ENCODE measurements at places on chromosomes 2 and 18. TPM values are rescaled to one million over a fixed set of nuclear protein-coding genes. Genes with fewer than 3 reads are reported as not detected.

DNA sequence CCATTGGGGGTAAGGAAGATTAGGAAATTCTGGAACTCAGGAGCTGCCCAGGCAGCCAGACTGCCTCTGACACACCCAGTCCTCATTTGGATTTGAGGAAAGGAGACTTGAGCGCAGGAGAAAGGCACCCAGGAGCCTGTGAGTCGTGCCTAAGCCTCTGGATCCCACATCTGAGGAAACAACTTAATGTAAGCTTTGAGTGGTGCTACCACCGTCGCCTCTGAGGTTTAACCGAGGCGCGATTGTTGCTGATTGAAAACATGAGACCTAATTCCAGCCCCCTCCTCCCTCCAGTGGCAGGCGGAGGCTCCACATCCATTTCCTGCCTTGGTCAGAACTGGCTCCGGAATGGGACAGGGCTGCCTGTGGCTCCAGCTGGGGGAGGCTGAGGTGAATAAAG is 176.7 kb upstream of the PKDCC start:
- peak; percentile 66 for DNase-seq
- H3K4me1 ChIP-seq, result peaks cover 10% of the 10 kb centered on the region
- H3K27ac ChIP-seq, result no peak overlapping the region
- H3K36me3 ChIP-seq, result no peaks in the 10 kb centered on the region
- H3K4me3 ChIP-seq, result no peak overlapping the region
- H3K27me3 ChIP-seq, result no peaks in the 10 kb centered on the region

- no peaks in the 10 kb centered on the region for H3K27me3 ChIP-seq
- H3K4me3 ChIP-seq, result no peak overlapping the region
- DNase-seq, result no peak
- H3K27ac ChIP-seq, result no peak overlapping the region
These were observed 17.8 kb upstream of the DGKD start for GRCh38 chr2:233336541-233336940.

TMEM150A gene
- total RNA-seq, result 24.6 TPM

LYPD6 gene
- 8.1 TPM for total RNA-seq

ASPRV1 gene
- total RNA-seq, result 6.4 TPM

DNA sequence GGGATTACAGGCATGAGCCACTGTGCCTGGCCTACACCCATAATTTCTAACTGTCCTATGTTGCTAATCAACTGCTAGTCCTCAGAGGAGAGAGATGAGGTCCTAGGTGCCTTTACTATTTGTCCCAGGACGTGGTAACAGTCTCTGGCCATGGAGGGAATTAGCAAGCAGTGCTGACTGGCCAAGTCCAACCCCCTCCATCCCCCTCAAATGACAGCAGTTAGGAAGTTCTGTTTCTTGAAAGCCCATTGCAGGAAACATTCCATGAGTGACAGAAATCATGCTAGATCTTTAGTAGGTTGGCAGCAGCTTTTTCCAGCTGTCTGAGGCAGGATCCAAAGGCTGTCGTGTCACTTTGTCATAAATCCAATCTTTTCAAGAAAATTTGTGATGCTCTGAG is 55.7 kb upstream of the REL start:
- H3K4me3 ChIP-seq, result no peak overlapping the region
- no peak for DNase-seq
- H3K27ac ChIP-seq, result no peak overlapping the region
- H3K27me3 ChIP-seq, result no peaks in the 10 kb centered on the region
- no peaks in the 10 kb centered on the region for H3K4me1 ChIP-seq
- H3K36me3 ChIP-seq, result no peaks in the 10 kb centered on the region

- no peak overlapping the region for H3K4me3 ChIP-seq
- peaks cover 43% of the 10 kb centered on the region for H3K4me1 ChIP-seq
- no peaks in the 10 kb centered on the region for H3K27me3 ChIP-seq
- H3K36me3 ChIP-seq, result no peaks in the 10 kb centered on the region
- no peak for DNase-seq
These were observed 14.8 kb downstream of the SETBP1 start for GRCh38 chr18:44695503-44695902.

DNA sequence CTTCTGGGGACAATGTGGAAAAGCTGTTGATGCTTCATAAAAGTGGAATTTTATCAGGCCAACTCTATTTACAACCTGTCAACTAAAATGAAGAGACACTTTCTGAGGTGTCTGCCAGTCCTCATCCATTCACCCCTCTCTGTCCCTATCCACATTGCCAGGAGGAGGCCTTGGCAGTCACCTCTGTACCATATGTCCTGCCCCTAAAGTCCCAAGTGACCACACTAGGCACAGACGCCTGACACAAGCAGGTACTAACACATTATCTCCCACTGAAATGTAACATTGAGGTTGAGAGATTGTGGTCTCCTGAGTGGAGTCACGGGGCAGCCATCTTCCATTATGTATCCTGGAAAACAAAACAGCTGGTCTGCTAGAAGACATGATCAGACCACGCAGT is 71.4 kb downstream of the OSBPL1A start:
- H3K4me1 ChIP-seq, result no peaks in the 10 kb centered on the region
- H3K4me3 ChIP-seq, result no peak overlapping the region
- no peaks in the 10 kb centered on the region for H3K27me3 ChIP-seq
- H3K27ac ChIP-seq, result no peak overlapping the region
- no peaks in the 10 kb centered on the region for H3K36me3 ChIP-seq
- no peak for DNase-seq

DNA sequence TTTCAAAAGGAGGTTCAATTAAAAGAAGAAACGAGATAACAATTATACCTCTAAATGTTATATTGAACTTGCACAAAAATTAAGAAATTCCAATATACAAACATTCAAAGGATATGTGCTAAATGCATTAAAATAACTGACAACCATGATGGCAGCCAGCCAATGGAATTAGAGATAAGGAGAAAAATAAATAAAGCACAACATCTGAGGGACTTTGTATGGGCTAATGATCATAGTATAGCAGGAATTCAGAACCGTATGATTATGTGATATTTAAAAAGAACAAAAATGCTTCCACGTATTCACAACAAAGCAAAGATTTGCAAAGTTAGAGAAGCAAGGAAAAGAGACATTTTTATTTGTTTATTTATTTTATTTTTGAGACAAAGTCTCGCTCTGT is 1103.0 kb downstream of the CBLN2 start:
- no peaks in the 10 kb centered on the region for H3K27me3 ChIP-seq
- H3K27ac ChIP-seq, result no peak overlapping the region

RGPD6 gene
- 181 TPM for total RNA-seq

GRCh38 chr2:47592381-47592780 is 189.4 kb downstream of the MSH2 start:
- peak; percentile 9 for DNase-seq
- no peak overlapping the region for H3K27ac ChIP-seq
- no peaks in the 10 kb centered on the region for H3K4me1 ChIP-seq
- no peaks in the 10 kb centered on the region for H3K36me3 ChIP-seq
- no peaks in the 10 kb centered on the region for H3K27me3 ChIP-seq

- no peak overlapping the region for H3K4me3 ChIP-seq
- no peak for DNase-seq
- H3K4me1 ChIP-seq, result peaks cover 20% of the 10 kb centered on the region
These were observed 25.8 kb upstream of the ERICH2 start for GRCh38 chr2:170744248-170745002.

GRCh38 chr18:50749421-50749820 is 70.4 kb downstream of the MRO start:
- H3K4me3 ChIP-seq, result no peak overlapping the region
- H3K36me3 ChIP-seq, result no peaks in the 10 kb centered on the region
- no peaks in the 10 kb centered on the region for H3K27me3 ChIP-seq
- DNase-seq, result no peak
- H3K4me1 ChIP-seq, result no peaks in the 10 kb centered on the region

NMUR1 gene
- 0.92 TPM for total RNA-seq

FAP gene
- 14.9 TPM for total RNA-seq

DNA sequence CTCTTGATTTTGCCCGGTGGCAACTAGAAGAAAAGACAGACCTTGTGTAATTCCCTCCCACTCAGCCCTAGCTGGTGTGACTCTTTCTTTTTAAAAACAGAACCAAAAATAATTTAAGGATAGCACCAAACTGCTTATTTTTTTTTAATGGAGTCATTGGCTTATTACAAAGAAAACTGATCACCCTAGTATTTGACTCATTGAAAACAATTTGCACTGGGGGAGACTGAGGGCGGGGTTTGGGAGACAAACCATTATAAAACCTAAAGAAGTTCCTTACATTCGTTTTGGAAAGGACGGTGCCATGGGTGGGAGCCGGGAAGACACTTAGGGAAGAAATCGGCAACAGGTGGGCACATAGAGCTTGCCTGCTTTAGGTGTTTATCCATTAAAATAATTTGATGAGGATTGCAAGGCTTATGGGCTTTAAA is 2.5 kb downstream of the PAX3 start:
- H3K4me1 ChIP-seq, result peaks cover 41% of the 10 kb centered on the region
- H3K27me3 ChIP-seq, result peaks cover 98% of the 10 kb centered on the region
- DNase-seq, result no peak
- H3K27ac ChIP-seq, result no peak overlapping the region

DNA sequence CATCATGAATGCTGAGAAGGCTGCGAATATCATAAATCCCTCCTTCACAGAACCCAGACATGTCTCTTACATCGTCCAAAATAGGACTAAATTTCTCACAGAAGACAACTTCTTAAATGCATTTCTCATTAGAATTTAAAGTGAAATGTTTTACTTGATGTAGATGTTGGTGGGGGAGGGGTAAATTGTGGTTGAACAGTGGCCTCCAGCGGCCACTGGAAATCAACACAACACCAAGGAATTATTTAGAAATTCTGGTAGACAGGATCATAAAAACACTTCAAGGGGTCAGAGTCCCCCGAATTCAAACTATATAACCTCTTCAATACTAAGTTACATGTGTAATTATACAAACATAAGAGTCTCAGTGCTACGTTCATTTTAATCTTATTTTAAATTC is 135.9 kb downstream of the ABCA12 start:
- H3K27ac ChIP-seq, result no peak overlapping the region
- H3K36me3 ChIP-seq, result no peaks in the 10 kb centered on the region
- no peaks in the 10 kb centered on the region for H3K4me1 ChIP-seq

- no peaks in the 10 kb centered on the region for H3K27me3 ChIP-seq
- no peak for DNase-seq
- no peak overlapping the region for H3K4me3 ChIP-seq
- no peaks in the 10 kb centered on the region for H3K4me1 ChIP-seq
These were observed 317.2 kb downstream of the GBX2 start for GRCh38 chr2:235850771-235851551.

DNA sequence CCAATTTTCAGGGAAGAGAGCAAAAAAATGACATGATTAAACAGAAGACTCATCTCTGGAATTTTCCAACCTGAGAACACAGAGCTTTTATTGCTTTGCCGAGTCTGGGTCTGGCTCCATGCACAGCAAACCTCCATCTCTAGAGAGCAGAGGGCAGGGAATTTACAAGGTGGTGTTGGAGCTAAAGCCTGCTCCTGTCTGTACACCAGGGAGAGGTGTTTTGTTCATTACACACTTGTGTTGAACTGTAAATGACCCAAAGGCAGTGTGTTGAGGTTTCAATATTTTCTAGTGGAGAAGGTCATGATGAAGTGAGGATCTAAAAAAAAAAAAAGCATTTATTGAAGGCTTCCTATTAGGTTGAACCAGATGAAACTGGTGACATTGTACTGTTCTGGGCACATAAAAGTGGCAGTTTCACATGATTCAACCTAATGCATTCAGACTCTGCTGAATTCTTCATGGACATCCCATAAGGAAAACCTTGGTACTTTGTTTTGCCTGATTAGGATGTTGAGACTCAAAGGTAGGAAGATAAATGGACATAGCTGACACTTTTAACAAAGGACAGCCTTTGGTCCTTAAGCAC is 238.3 kb downstream of the CLIP4 start:
- H3K4me1 ChIP-seq, result no peaks in the 10 kb centered on the region
- no peak overlapping the region for H3K4me3 ChIP-seq
- no peaks in the 10 kb centered on the region for H3K27me3 ChIP-seq
- DNase-seq, result no peak

- DNase-seq, result peak; percentile 62
- H3K27me3 ChIP-seq, result no peaks in the 10 kb centered on the region
- peak overlapping the region; percentile 1 for H3K27ac ChIP-seq
- no peak overlapping the region for H3K4me3 ChIP-seq
- H3K4me1 ChIP-seq, result peaks cover 6% of the 10 kb centered on the region
These were observed 190.2 kb downstream of the SETBP1 start for GRCh38 chr18:44870631-44871502.

GRCh38 chr2:175840256-175840655 is 161.8 kb downstream of the LNPK start:
- H3K4me3 ChIP-seq, result no peak overlapping the region
- no peaks in the 10 kb centered on the region for H3K27me3 ChIP-seq
- H3K4me1 ChIP-seq, result no peaks in the 10 kb centered on the region
- H3K27ac ChIP-seq, result no peak overlapping the region

GRCh38 chr2:118667348-118667747 is 180.1 kb downstream of the EN1 start:
- no peaks in the 10 kb centered on the region for H3K36me3 ChIP-seq
- H3K27me3 ChIP-seq, result no peaks in the 10 kb centered on the region
- no peak for DNase-seq
- no peak overlapping the region for H3K27ac ChIP-seq
- H3K4me1 ChIP-seq, result no peaks in the 10 kb centered on the region
- H3K4me3 ChIP-seq, result no peak overlapping the region
